ENCODE measurements at places on chromosomes 6 and 20. TPM values are rescaled to one million over a fixed set of nuclear protein-coding genes. Genes with fewer than 3 reads are reported as not detected.

Gene TASP1
- 2.1 TPM for polyA plus RNA-seq

Gene SPACA1
- polyA plus RNA-seq, result not detected

Gene OR2J3
- not detected for polyA plus RNA-seq

Gene LRRC1
- 7.6 TPM for polyA plus RNA-seq

Gene LINC00237
- polyA plus RNA-seq, result 1.3 TPM

Data from brain (organoid and tissue), 16 donors.